ENCODE measurements at places on chromosomes 6 and 20.
A peak's percentile ranks its signal among the peaks of the same experiment; 100 is the strongest.

DNA sequence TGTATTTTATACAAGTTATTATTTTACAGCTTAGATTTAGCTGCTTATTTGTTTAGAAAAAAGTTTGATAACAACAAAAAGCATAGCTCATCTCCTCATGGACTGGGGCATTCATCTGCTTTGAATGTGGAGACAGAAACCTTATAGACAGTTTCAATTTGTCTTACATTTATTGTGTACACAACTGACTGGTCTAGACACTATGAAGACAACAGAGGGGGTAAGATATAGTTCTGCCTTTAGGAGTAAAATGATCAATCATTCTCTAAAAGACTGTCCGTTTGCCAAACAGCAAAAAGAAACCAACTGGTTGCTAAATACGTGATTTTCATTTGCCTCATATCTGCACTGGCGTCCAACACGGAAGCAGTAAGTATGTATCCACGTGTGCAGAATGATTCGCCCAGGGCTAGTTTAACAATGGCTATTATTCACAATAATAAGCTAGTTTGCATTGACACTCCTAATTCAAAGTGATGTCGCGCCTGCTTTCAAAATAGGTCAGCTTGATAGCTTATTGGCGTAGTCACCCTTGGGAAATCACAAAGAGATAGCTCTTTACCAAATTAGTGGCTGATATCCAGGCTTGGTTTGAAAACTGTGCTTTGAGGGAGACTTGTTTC, 153.6 kb downstream of the BMP2 start:
- no peak overlapping the region for H3K4me3 ChIP-seq
- no peak for DNase-seq
- no peaks in the 10 kb centered on the region for H3K27me3 ChIP-seq
- H3K36me3 ChIP-seq = no peaks in the 10 kb centered on the region

GRCh38 chr6:106870069-106870468, 104.5 kb downstream of the CD24 start:
- H3K4me3 ChIP-seq = no peak overlapping the region
- DNase-seq = peak; percentile 94
- peak overlapping the region; percentile 89 for H3K27ac ChIP-seq
- no peaks in the 10 kb centered on the region for H3K36me3 ChIP-seq
- H3K4me1 ChIP-seq = peaks cover 32% of the 10 kb centered on the region

DNA sequence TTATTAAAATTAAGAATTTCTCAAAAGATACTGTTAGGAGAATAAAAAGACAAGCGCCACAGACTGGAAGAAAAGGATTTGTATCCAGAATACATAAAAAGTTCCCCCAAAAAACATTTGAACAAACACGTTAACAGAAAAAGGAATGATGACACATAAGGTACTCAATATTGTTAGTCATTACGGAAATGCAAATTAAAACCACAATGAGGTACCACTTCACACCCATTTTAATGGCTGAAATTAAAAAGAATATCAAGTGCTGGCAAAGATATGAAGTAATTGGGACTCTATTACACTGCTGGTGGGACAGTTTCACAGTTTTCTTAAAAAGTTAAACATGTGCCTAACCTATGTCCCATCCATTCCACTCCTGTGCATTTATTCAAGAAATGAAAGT, 51.4 kb downstream of the HECA start:
- H3K27ac ChIP-seq = no peak overlapping the region
- H3K36me3 ChIP-seq = no peaks in the 10 kb centered on the region
- H3K4me3 ChIP-seq = no peak overlapping the region
- H3K27me3 ChIP-seq = no peaks in the 10 kb centered on the region

DNA sequence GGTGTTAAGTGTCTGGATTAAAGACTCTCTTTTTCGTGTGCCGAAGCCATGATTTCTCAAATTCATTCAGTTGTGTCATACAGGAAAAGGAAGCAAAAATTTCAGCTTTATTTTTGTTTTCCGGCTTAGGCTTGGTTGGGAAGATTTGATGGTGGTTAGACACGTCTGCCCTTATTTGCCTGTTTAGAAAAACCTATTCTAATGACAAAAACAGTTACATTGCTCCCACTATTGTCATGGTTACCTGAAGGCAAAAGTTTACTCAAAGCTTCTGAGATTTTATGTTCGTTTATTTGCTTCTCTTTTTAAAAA, 982 bp downstream of the DNAJC5 start:
- DNase-seq = no peak
- H3K27me3 ChIP-seq = no peaks in the 10 kb centered on the region
- peaks cover 33% of the 10 kb centered on the region for H3K36me3 ChIP-seq
- H3K4me3 ChIP-seq = peak overlapping the region; percentile 59
- H3K27ac ChIP-seq = no peak overlapping the region
- H3K4me1 ChIP-seq = peaks cover 18% of the 10 kb centered on the region

DNA sequence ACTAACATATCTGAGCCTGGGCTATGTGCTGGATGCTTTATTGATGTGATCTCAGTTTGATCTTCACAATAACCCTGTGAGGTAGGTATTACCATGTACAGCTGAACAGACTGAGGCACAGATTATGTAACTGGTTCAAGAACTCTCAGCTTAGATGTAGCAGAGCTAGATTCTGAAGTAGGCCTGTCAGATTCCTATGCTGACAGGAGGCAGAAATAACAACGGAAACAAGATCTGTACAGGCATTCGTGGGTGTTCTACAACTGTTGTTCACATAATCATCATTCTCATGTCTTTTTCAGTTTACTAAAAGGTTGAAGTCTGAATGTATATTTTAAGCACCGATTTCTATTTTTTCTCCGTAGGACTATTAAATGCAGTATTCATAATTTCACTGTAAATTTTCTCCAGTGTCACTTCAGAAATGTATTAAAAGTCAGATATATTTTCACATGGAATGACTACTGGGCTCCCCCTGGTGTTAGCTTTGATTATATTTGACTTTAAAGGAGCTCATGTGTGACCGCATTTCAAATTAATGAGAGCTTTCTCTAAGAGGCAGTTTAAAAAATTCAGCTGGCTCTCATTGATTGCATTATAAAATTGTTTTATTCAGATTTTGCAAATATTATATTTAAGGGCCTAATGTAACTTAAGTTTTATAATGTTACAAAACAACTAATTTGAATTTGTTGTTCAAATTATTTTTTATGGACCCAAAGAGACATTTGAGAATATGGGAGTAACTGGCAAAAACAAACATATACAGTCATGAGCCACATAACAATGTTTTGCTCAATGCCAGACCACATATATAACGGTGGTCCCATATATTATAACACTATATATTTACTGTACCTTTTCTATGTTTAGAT, 36.4 kb upstream of the SLC17A4 start:
- H3K27me3 ChIP-seq = no peaks in the 10 kb centered on the region
- no peak for DNase-seq
- no peak overlapping the region for H3K4me3 ChIP-seq

- no peak overlapping the region for H3K27ac ChIP-seq
- DNase-seq = no peak
- no peak overlapping the region for H3K4me3 ChIP-seq
- H3K36me3 ChIP-seq = no peaks in the 10 kb centered on the region
- no peaks in the 10 kb centered on the region for H3K4me1 ChIP-seq
- no peaks in the 10 kb centered on the region for H3K27me3 ChIP-seq
Measured at GRCh38 chr6:104580452-104580851, 279.3 kb downstream of the HACE1 start.

DNA sequence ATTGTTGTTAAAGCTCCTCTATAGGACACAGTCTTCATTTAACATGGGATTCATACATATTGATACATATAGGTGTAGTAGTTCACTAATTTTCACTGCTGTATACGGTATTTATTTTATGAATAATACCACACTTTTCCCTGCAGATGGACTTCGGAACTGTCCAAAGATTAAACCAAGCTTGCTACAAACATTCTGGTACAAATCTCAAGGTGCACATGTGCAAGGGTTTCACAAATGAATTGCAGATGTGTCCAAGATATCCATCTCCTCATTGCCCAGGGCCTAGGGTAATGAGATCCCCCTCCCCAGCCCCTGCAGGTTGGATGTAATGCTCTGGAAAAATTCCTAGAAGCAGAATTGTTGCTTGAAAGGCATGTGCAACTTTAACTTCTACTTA, 31.4 kb downstream of the DTNBP1 start:
- peaks cover 12% of the 10 kb centered on the region for H3K4me1 ChIP-seq
- H3K27me3 ChIP-seq = no peaks in the 10 kb centered on the region
- no peak overlapping the region for H3K27ac ChIP-seq
- H3K4me3 ChIP-seq = no peak overlapping the region

DNA sequence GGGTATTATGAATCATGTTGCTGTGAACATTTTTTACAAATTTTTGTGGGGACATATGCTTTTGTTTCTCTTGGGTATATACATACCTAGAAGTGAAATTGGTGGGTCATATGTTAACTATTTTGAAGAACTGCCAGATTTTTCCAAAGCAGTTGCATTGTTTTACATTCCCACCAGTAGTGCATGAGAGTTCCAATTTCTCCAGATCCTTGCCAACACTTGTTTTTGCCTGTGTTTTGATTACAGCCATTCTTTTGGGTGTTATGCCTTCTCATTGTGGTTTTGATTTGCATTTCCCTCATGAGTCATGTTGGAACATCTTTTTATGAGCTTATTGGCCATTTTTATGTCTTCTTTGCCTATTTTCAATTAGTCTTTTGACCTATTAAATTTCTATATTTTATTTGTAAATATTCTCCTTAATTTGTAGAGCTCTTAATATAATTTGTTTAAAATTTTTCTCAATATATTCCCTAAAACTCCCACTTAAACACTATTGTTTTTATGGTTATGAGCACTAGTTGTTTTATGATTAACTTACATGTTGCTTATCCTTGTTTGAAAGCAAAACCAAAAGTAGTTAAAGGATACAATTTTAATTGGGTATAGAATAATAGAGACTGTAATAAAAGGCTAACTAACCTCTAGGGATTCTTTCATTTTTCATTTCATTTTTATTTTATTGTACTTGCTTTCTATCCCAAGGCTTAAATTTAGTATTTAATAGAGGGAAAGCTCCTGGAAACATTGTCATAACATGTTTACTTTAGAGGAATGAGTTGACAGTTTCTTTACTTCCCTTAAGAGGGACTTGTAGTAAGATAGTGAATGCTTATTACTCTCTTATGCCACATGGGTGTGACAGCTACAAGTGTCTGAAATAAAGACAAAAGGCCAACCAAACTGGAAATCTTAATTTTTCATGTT, 5.5 kb downstream of the UBR2 start:
- peaks cover 20% of the 10 kb centered on the region for H3K4me1 ChIP-seq
- DNase-seq = no peak
- no peak overlapping the region for H3K4me3 ChIP-seq
- peak overlapping the region; percentile 74 for H3K27ac ChIP-seq
- H3K36me3 ChIP-seq = peaks cover 13% of the 10 kb centered on the region

GRCh38 chr20:45810191-45810970, 2.1 kb upstream of the UBE2C start:
- H3K4me1 ChIP-seq = peaks cover 19% of the 10 kb centered on the region
- no peak overlapping the region for H3K4me3 ChIP-seq
- H3K27ac ChIP-seq = no peak overlapping the region
- H3K27me3 ChIP-seq = no peaks in the 10 kb centered on the region
- DNase-seq = no peak

DNA sequence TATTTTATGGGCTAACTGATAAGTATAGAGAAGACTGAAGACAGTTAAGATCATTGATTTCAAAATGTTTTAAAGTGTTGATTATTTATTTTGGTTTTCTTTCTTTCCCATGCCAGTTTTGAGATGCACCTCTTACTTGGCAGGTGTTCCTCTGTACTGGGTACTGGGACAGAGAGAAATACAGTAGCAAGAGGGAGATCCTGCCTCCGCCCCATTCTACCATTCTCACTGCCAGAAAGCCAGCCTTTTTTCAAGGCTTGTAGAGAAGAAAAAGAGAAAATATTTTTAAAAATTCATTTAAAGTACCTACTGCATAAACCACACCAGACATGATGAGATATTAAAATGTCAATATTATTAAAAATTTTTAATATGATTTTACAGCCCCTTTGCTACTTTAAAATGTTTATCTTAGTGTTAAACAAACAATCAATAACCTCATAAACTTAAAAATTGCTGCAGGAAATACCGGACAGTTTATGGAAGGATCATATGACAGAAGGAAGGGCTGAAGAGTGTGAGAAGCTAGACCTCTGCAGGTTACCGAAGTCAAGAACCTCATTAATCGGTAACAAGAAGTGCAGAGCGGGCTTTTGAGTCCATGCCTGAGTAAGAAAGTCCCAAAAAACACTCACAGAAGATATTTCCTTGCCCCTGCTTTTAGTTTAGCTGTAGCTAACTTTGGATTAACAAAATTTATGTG, 117.8 kb upstream of the ESR1 start:
- H3K27ac ChIP-seq = no peak overlapping the region
- H3K4me3 ChIP-seq = no peak overlapping the region
- no peaks in the 10 kb centered on the region for H3K27me3 ChIP-seq
- H3K36me3 ChIP-seq = no peaks in the 10 kb centered on the region
- DNase-seq = no peak

DNA sequence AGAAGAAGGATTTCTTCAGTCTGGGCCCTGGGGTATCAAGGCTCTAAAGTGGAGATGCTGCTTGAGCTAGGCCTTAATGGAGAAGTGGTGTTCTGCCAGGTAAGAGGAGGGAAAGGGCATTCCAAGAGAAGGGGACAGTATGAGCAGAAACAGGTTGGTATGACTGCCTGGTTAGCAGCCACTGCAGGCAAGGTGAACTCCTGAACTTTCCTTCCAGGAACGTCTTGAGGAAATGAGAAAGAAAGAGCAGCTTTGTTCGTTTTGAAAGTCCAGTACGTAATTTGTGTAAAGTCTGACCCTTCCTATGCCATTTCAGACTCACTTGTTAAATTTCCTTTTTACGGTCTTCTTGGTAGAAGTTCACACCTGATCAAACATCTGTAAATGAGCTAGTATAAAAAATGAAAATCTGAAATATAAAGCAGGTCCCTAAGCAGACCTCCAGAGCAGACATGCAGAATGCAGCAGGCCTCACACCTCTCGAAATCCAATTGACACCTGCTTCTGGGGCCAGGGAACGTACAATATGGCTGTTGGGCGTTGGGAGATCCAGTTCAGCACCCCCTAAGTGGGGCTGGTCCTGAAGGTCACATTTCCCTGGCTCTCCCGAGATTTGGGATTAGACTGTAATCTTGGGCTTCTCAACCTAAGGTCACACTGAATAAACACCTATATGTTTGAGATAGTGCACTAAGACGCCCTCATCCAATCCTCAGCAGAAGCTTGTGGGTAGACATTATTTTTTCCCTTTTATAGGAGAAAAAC, 33.6 kb downstream of the MYLK4 start:
- H3K4me1 ChIP-seq = peaks cover 43% of the 10 kb centered on the region
- H3K4me3 ChIP-seq = no peak overlapping the region
- no peak for DNase-seq
- H3K36me3 ChIP-seq = no peaks in the 10 kb centered on the region

- H3K36me3 ChIP-seq = no peaks in the 10 kb centered on the region
- no peak overlapping the region for H3K4me3 ChIP-seq
- no peak overlapping the region for H3K27ac ChIP-seq
Measured at GRCh38 chr6:124797224-124797623, 165.0 kb upstream of the RNF217 start.

DNA sequence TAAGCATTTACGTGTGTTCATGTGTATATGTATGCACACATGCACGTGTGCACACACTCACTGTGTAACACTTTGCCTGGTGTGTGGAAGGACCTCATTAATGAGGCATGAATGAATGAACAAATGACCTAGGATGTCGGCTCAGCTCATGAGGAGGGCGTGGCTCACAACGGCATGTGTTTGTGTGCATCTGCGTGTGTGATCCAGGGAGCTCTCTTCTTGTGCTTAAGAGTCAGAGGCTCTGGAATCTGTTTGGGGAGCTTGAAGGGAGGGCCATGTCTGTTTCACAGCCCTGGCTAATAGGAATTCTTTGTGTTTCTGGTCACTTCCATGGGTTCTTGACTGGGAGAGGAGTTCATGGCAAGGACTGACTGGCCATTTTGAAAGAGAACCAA, 32.7 kb downstream of the TOX2 start:
- DNase-seq = peak; percentile 32
- H3K27ac ChIP-seq = peak overlapping the region; percentile 24
- H3K4me3 ChIP-seq = no peak overlapping the region
- H3K36me3 ChIP-seq = peaks cover 19% of the 10 kb centered on the region
- H3K4me1 ChIP-seq = peaks cover 36% of the 10 kb centered on the region

All from SJSA1 (cell line).